AG08396 (cell line): ENCODE measurements at places on chromosomes 1 and 21.

- no peak for DNase-seq
These were observed 157.5 kb upstream of the FGGY start for GRCh38 chr1:59139396-59139795.

DNA sequence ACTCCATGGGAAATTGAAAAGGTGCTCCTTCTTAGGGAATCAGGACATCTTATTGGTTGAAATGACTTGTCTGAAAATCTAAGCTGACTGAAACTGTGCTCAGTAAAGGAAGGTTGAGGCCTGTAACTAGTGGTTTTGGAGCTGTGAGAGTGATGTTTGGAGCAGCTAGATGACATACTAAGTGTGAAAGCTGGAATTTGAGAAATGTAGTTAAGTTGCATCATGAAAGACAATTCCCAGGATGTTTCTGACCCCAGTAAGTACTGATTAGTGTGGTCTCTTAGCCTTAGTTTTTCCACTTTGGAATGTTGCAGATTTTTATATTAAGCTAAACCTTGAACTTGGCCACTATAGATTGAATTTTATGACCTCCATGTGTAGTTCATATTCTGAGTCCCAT lies 154.9 kb downstream of the PAPPA2 start:
- no peak for DNase-seq

DNA sequence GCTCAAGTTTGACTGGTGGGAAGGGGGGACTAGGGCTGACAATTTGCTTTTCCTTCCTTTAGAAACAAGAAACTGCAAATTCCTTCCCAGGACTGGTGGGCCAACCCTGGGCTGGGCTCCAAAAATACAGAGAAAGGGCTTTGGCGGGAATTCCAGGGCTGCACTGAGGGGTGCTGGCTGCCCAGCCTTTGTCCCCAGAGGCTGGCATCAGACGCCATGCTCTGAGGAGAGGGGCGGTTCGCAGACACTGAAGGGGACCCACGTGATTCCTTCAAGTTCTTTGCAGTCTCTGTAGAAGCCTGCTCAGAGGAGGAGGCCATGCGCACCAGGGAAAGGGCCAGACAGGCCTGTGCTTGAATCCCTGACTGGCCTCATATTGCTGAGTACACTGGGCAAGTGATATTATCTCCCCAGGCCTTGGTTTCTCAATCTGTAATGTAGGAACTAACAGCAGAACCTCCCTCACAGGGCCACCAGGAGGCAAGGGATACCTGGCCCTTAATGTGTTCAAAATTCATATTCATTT lies 119.5 kb downstream of the EPHB2 start:
- no peak for DNase-seq

DNA sequence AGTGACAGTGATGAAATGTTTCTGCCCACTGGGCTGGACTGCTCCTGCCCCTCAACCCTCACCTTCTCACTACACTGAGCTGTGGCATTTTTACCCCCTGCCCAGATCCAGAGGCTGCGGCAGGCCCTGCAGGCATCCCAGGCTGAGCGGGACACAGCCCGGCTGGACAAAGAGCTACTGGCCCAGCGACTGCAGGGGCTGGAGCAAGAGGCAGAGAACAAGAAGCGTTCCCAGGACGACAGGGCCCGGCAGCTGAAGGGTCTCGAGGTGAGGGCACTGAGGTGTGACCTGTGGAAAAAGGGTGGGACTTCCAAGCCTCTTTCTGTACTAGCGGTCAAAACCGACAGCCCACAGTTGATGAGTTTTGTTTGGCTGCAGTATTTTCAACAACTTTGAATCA lies 6.2 kb upstream of the TUFT1 start:
- DNase-seq, result no peak

GRCh38 chr21:16587141-16587581 lies 857.4 kb downstream of the USP25 start:
- peak; percentile 38 for DNase-seq

- DNase-seq, result no peak
These were observed 17.1 kb upstream of the FUCA1 start for GRCh38 chr1:23885222-23885621.

DNA sequence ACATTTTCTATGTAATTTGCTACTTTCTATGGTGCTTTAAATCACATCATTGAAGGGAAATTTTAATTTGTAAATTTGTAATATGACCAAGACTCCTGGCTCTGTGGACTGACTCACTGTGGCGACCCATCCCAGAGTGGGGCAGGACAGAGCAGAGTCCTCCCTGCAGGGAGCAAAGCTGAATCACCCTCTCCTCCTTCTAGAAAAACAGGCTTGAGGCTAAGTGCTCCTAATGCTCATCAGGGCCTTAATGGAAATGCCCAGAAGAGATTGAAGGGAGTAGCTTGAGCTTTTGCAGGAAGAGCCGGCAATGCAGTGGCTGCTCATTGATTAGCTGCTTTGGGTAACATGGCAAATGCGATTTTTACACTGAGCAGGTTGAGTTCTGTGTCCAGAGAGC lies 16.8 kb downstream of the S100A10 start:
- DNase-seq, result no peak

DNA sequence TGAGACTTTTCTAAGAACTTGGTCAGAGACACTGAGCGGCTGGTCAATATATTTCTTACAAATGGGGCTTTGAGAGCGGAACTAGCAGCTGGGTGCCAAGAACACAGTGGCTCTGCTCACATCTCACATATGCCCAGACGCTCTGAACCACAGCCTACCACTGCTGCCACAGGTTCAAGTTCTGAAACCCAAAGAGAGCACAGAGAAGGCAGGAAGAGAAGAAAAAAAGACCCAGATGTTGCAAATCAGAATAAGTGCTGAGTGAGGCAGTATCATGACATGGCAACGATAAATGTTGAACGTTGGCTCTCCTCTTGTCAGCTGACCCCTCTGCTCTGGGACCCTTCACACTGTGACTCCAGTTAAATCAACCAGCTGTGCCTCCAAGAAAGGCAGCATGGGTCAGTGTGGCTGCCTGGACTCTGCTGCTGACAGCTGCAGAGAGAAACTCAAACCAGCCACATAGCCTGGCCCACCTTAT lies 26.4 kb downstream of the HIVEP3 start:
- no peak for DNase-seq

GRCh38 chr1:247528812-247529474 lies 7.3 kb downstream of the OR2C3 start:
- no peak for DNase-seq
